ENCODE measurements at places on chromosomes 16 and 17. TPM values are rescaled to one million over a fixed set of nuclear protein-coding genes. Genes with fewer than 3 reads are reported as not detected.

- no peaks in the 10 kb centered on the region for H3K27me3 ChIP-seq
- DNase-seq: peak; percentile 94
- peaks cover 6% of the 10 kb centered on the region for H3K36me3 ChIP-seq
- peak overlapping the region; percentile 28 for H3K4me3 ChIP-seq
- peak overlapping the region; percentile 10 for H3K27ac ChIP-seq
These were observed 2.6 kb upstream of the PITPNC1 start for GRCh38 chr17:67374329-67375053.

DNA sequence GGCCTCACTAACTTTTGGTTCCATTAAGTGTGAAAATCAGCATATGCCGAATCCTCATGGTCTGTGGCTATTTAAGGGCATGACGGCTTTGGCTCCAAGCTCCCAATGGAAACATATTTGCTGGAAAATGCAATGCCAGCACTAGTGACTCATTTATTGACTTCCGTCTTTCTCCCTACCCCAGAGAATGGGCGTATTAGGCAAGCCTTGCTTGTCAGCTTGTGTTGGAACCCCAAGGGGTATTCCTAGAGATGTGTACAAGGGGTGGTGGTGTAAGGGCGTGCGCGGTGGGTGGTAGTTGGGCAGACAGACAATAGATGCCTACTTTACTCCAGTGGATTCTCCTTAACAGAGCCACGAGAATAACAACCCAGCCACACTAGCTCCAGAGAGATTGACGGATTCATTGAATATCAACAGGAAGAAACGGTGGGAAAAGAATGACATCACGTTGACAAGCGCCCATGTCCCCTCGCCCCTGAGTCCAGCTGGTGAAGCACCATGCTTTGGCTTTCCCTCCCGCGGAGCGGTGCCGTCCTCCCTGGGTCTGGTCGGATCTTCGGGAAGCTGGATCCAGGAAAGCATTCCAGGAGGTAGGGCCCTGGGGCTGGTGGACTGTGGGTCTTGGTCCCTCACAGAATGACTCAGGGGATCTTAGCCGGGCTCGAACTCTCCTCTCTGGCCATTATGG is 10.3 kb downstream of the CD300LB start:
- H3K27me3 ChIP-seq: peaks cover 31% of the 10 kb centered on the region
- H3K4me1 ChIP-seq: no peaks in the 10 kb centered on the region
- H3K36me3 ChIP-seq: no peaks in the 10 kb centered on the region
- H3K4me3 ChIP-seq: no peak overlapping the region
- no peak overlapping the region for H3K27ac ChIP-seq
- no peak for DNase-seq

ABI3 gene
- 18.9 TPM for total RNA-seq

- DNase-seq: peak; percentile 90
- no peaks in the 10 kb centered on the region for H3K27me3 ChIP-seq
- H3K4me3 ChIP-seq: peak overlapping the region; percentile 54
- H3K4me1 ChIP-seq: peaks cover 2% of the 10 kb centered on the region
- no peaks in the 10 kb centered on the region for H3K36me3 ChIP-seq
These were observed 45.8 kb upstream of the PVALEF start for GRCh38 chr17:81119223-81120148.

DHX40 gene
- total RNA-seq: 14.2 TPM

DNA sequence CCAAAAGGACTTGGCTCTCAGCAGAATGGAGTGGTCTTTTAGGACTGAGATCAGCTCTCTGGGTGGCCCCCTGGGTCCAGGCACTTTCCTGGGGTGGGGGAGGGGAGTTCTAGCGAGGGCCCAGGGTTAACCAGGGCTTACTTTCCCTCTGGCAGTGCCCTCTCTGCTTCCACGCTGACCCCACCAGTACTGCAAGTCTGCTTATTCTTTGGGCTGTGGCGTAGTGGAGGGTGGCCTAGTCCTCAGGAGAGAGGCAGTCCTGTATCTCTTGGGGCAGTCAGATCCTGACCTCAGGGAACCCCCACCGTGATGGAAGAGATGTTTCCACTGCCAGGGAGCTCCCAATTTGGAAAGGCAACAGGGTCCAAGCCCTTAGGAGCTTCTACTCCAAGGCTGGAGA is 79.4 kb downstream of the CCDC182 start:
- no peaks in the 10 kb centered on the region for H3K36me3 ChIP-seq
- no peak overlapping the region for H3K4me3 ChIP-seq
- DNase-seq: no peak

STX1B gene
- total RNA-seq: 0.69 TPM

PTX4 gene
- not detected for total RNA-seq

DNA sequence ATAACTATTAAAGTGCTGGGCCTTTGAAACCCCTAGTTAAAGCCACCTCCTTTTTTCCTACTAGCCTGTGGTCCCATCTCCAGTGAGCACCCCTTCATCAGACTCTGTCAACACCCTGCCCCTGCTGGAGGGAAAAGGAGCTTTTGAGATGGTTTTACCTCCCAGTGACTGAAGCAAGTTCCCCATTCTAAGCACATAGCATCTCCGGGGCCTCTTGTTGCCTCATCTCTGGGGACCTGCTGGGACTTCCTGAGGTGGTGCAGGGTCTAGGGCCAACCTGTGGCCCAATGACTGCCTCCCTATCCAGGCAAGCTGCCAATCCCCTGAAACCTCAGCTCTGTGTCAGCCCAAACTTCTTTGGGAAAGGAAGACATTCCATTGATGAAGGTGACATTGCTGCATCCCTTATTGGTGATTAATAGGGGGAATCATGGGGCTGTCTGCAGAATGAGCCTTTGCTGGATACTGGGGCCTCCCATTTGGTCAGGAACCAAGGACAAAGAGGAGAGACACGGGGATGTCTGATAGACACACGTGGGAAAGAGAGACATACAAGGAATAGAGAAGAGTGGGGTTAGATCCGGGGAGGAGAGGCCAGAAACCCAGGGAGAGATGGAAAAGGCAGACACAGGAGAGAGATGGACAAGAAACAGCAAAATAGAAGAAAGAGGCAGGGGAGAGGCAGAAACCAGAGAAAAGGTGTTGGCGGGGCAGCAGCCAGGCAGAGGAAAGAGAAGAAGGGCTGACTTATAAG is 2.4 kb downstream of the C1QL1 start:
- peaks cover 56% of the 10 kb centered on the region for H3K27me3 ChIP-seq
- H3K36me3 ChIP-seq: no peaks in the 10 kb centered on the region
- peaks cover 31% of the 10 kb centered on the region for H3K4me1 ChIP-seq
- DNase-seq: no peak
- H3K4me3 ChIP-seq: no peak overlapping the region

GRCh38 chr16:73405851-73406250 is 357.9 kb upstream of the ZFHX3 start:
- no peaks in the 10 kb centered on the region for H3K4me1 ChIP-seq
- no peak overlapping the region for H3K4me3 ChIP-seq
- no peak for DNase-seq
- no peak overlapping the region for H3K27ac ChIP-seq

DNA sequence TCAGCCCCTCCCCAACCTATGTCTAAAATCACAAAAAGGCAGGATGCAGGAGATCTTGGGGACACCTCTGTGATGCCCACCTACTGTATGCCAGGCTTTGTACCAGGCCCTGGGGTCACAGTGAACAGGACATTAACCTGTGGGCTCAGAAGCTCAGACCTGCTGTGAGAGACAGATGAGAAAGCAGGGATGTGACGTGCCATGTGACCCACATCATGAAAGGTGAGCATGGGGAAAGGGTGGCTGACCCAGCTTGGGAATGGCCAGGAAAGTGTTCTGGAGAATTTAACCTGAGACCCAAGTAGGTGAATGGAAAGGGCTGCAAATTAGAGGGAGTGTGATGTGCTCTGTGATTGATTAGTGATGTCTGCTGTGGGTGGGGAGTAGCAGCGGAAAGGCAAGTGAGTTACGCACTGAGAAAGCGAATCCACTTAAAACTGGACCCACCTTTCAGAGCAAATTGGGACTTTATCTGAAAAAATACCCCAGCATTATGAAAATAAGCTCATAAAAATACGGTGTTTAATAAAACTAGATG is 132.2 kb downstream of the IRF8 start:
- no peaks in the 10 kb centered on the region for H3K4me1 ChIP-seq
- no peak for DNase-seq
- H3K4me3 ChIP-seq: no peak overlapping the region
- H3K36me3 ChIP-seq: no peaks in the 10 kb centered on the region
- no peak overlapping the region for H3K27ac ChIP-seq
- peaks cover 7% of the 10 kb centered on the region for H3K27me3 ChIP-seq

ABCC12 gene
- total RNA-seq: not detected

DNA sequence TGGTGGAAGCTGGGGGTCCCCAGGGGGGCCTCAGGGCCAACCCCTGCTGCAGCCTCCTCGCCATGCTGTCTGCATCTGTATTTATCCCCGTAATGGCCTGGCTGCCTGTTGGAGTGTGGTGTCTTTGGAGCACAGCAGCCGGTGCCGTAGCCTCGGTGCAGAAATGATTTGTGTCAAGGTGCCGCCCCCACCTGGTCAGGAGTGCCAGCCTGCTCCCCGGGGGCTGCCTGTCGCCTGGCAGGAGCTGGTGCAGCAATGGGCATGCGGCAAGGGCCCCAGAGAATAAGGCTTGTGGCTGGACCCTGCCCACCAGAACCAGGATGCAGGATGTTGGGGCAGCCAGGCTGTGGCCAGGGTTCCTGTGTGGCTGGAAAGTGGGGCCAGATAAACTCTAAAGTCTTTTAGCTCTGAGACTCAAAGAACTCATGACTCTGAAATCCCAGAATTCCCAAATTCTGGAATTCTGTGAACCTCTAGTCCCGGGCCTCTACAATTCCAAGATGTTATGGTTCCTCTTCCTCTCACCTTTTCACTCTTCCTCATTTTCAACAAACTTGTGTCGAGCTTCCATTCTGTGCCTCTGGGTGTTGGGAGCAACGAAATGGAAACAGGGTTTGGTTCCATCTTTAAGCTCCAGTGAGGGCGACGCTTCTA is 5.9 kb downstream of the CPNE2 start:
- H3K27me3 ChIP-seq: peaks cover 3% of the 10 kb centered on the region
- no peaks in the 10 kb centered on the region for H3K36me3 ChIP-seq
- no peak overlapping the region for H3K4me3 ChIP-seq
- H3K4me1 ChIP-seq: peaks cover 5% of the 10 kb centered on the region
- H3K27ac ChIP-seq: no peak overlapping the region
- no peak for DNase-seq

DNA sequence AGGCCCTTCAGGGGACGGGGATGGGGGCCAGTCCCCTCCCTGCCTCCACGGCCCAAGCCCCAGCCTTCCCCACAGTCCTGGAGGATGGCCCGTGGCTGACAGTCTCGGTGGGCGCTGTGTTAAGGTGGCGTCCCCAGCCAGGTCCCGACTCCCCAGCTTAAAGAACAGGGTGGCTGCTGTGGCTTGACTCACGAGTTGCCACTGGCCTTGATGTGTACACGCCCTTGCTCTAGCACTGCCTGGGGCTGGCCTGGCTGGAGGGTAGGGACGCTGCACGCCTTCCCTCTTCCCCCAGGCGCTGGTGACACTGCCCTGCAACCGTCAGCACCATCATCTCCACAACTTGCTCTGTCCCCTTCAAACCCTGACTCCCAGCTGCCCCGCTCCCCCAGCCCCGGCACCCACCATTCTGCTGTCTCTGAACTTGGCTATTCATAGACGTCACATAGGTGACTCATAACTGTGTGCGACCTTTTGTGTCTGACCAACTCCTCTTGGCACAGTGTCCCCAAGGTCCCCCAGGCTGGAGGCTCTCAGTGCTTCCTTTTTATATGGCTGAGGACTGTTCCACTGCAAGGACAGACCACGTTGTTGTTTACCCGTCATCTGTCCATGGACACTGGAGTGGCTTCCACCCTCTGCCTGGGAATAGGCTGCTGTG is 6.3 kb downstream of the GNPTG start:
- DNase-seq: no peak
- no peaks in the 10 kb centered on the region for H3K27me3 ChIP-seq
- no peak overlapping the region for H3K27ac ChIP-seq

DNA sequence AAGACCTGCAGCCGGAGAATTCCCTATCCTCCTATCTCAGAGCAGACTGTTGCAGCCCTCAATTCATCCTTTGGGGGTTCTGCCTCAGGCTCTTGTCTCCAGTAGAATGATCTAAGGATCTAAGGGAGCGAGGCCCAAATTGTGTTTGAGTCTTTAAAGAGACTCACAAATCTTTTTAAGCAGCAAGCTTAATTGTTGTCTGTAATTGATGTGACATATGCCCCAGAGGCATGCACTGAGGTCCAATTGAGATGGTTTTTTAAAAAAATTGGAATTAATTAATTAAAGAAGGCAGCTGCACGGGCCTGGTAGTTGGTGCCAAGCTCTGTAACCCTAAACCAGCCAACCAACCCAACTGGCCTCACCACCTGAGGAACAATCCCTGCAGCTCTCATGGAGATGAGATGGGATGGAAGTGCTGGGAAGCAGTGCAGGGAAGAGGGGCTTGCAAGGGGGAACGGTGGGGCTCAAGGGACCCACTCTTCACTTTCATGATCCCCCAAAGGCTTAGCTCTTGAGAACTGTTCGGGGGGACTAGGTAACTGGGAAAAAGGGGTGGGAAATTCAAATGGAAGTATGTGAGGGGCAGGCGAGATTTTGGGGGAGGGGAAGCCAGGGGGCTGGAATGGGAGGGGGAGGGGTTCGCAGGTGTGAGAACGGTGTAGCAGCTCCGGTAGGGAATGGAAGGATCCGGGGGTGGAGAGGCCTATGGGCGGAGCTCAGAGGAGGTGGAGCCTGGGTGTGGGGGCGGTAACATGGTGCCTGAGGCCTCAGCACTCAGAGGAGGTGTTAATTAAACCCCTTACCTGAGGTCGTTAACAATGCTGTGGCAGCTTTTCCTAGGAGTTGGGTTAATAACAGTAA is 9.2 kb upstream of the ZNF652 start:
- no peak overlapping the region for H3K27ac ChIP-seq
- no peak overlapping the region for H3K4me3 ChIP-seq
- H3K36me3 ChIP-seq: no peaks in the 10 kb centered on the region
- DNase-seq: no peak
- H3K27me3 ChIP-seq: no peaks in the 10 kb centered on the region

CIAO2B gene
- total RNA-seq: 173 TPM

DNA sequence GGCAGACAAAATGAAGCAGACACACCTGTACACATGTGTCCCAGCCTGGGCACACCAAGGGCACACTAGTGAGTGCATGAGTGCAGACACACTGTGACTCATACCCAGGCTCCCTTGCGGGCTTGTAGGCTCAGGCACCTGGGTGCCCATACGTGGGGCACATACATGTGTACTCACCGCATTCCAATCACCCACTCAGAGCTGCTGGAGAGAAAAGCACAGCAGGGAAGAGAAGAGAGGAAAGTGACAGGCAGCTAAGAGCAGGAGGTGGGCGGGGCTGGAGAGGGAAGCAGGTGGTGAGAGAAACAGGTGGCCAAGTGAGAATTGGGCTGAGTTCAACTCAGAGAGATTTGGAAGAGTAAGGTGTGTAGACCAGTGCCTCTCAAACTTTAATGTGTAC is 54.0 kb downstream of the TMEM132E start:
- no peak overlapping the region for H3K4me3 ChIP-seq
- no peak overlapping the region for H3K27ac ChIP-seq
- H3K4me1 ChIP-seq: peaks cover 2% of the 10 kb centered on the region
- peaks cover 5% of the 10 kb centered on the region for H3K27me3 ChIP-seq

Measured in activated naive CD4-positive, alpha-beta T cell treated with anti-CD3 and anti-CD28 coated beads for 36 hours (primary cell).